Tibial nerve (tissue), 4 donors: ENCODE measurements at places on chromosomes 2 and 18. TPM values are rescaled to one million over a fixed set of nuclear protein-coding genes. Genes with fewer than 3 reads are reported as not detected.

GNAL gene
- 17.3 TPM for total RNA-seq

EPHA4 gene
- total RNA-seq: 16.8 TPM

CDK5R2 gene
- not detected for total RNA-seq

DNA sequence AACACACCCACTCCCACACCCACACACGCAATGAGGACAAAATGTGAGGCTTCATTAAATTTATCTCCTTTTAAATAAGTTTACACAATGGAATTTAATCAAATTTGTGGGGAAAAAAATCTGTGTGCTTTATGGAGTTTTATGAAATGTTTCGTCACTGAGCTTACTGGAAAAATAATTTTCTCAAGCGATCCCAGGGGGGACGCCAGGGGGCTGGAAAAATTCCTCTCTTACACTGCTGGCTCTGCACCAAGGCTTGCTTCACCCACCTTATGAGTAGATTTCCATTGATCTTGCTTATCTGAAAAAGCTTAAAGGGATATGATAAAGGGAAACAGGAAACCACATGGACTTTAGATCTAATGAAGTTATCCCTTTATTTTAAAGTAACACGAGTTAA is 95.5 kb downstream of the CABYR start:
- no peak overlapping the region for H3K4me3 ChIP-seq
- H3K27ac ChIP-seq: peak overlapping the region; percentile 76
- no peaks in the 10 kb centered on the region for H3K4me1 ChIP-seq
- peaks cover 42% of the 10 kb centered on the region for H3K36me3 ChIP-seq
- no peaks in the 10 kb centered on the region for H3K27me3 ChIP-seq
- peak; percentile 17 for DNase-seq
